Activated CD4-positive, alpha-beta T cell treated with anti-CD3 and anti-CD28 coated beads, Interleukin-2, amount 50 U/mL, for 4 hours (primary cell): ENCODE measurements at places on chromosomes 5 and 9.

DNA sequence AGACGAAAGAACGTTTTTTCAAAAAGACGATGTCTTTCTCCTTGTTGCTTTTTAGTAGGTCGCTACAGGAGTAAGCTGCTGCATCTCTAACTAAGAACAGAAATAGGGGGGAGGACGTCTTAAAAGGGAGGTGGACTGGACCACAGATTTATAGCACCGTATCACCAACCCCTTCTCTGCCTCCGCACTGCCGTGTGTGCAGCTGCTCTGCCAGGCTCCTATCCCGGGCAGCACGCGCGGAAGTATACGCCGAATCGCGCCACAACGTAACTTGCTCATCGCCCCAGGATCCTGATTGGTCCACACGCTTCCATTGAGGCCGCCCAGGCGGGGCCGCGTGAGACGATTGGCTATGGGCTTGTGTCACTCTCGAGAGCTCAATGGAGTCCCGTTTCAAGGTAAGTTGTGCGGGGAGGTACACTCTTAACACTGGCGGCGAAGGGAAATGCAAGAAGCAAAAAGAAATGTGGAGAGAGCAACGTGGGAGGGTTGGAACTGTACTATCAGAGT is at the start of gene ELAVL2:
Gene ELAVL2 (minus strand): TSS at position 121 of the 510 bp plus-strand sequence. CDS start 64,006 bp downstream, outside the sequence.
- DNase-seq: peak; percentile 6

- no peak for DNase-seq
Measured at GRCh38 chr5:65577141-65577540, 14.0 kb downstream of the PPWD1 start.

GRCh38 chr5:172931001-172931536 is 28.2 kb upstream of the RPL26L1 start:
- no peak for DNase-seq

GRCh38 chr5:109318455-109319108 is 91.2 kb downstream of the PJA2 start:
- no peak for DNase-seq

GRCh38 chr9:136231478-136232297 is 13.9 kb downstream of the QSOX2 start:
- DNase-seq: no peak

DNA sequence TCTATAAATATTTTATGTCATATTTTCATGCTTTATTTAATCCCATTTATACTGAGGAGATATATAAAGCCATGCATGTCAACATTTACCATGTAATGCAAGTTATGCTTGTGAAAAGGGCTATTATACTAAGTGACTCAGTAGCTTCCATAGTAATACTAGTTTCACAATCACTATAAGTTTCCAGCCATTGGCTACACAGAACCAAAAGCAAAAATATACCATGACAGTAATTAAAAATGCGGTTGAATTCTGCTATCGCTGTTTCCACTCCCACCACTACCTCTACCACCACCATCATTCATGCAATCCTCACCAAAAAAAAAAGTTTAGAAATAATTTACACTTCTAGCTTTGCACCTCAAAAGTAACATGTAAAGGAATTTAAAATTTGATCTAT is 60.2 kb downstream of the MLLT3 start:
- no peak for DNase-seq
